ENCODE measurements at places on chromosomes 3 and 15.

DNA sequence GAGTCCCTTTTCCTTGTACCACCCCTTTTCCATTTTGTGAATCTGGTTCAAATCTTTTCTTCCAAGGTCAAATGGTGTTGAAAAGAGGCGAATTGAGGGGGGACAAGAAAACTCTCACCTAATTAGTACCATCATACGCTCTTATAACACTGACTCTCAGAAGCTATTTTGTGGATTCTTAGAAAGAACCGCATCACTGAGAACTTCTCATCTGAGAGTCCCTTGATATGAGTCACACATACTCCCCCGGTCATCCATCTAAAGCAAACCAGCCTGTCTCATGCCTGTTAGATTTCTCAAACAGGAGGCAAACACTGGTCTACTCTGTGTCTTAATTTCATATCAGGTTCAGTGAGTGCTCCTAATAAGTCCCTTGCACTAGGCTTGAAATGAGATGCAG lies 76.5 kb upstream of the SPRED1 start:
- DNase-seq, result no peak

DNA sequence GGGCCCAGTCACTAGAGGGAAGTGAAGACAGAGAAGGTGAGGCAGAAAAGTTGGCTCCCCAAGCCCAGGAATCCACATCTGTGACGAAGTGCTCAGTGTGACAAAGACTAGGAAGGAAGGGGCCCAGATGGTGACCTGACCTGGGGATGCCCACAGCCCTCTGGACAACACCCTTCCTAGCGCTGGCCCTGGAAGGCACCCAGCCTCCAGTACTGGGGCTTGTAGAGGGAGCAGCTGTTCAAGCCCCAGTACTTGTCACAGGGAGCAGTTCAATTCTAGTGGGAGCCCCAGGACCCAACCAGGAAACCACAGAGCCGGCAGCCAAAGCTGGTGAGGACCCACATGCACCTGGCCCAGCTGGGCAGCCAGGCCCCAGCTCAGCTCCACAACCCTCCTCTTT lies 190.8 kb downstream of the XXYLT1 start:
- no peak for DNase-seq

GRCh38 chr3:128067489-128067888 lies 15.3 kb downstream of the SEC61A1 start:
- no peak for DNase-seq

DNA sequence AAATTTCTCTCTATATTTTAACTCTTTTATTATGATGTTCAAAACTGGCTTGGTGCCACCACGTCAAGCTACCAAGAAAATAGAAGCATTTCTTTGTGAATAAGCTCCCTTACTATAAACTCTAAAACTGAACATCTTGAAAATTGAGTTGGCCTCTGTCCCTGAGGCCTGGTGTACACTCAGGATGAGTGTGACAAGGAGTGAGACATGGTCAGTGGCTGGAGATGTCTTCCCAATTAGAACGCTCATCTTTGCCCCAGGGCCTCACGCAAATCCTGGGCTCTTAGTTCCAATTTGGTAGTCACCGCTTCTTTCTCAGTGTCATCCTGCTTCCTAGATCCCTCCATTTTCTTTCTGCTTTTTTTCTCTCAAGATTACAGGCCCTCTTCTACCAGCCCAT lies 26.2 kb downstream of the SLC2A2 start:
- no peak for DNase-seq

DNA sequence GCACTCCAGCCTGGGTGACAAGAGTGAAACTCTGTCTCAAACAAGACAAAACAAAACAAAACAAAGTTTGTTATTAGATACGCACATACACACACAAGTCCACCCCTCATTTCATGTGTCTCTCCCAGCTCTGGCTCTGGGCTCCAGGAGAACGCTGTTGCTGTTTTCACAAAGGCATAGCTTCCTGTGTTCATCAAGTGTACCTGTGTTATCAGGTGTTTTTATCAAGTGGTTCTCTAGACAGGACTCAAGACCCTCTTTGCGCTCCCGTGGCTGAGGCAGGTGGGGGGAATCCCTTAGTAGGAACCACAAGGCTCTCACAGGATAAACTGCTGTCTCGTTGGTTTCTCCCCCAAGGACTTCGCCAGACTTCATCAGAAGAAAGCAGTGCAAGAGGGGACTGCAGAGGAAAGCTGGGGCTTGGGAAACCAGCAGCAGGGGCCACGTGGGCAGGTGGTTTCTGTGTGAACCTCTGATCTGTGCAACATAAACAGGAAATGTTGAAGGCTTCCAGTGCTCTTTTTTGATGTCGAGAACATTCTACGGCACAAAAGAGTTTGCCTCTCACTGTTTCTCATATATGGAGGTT lies 6.9 kb upstream of the PPP1R2 start:
- no peak for DNase-seq

DNA sequence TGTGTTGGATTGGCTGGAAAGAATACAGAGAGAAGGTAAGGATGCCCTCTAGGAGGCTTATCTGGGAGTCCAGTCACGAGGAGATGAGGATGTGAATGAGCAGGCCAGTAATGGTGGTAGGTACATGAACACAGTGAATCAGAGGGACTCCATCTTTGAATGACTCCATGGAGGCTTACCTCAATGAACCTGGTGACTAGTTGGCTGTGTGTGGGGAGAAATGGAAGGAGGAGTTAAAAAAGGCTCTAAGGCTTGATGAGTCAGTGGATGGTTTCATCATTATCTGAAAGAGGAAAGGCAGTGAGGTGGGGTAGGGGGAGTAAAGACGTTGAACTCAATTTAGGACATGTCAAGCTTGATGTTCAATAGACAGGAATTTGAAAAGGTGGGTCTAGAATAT lies 61.1 kb downstream of the KCNAB1 start:
- no peak for DNase-seq

GRCh38 chr15:57109005-57109404 lies 190.6 kb downstream of the TCF12 start:
- no peak for DNase-seq

GRCh38 chr3:111498022-111498421 lies 44.0 kb upstream of the CD96 start:
- no peak for DNase-seq

GRCh38 chr3:94081884-94082283 lies 19.0 kb downstream of the NSUN3 start:
- DNase-seq, result no peak

- DNase-seq, result no peak
These were observed 1.0 kb downstream of the SPTBN5 start for GRCh38 chr15:41892621-41893421.

DNA sequence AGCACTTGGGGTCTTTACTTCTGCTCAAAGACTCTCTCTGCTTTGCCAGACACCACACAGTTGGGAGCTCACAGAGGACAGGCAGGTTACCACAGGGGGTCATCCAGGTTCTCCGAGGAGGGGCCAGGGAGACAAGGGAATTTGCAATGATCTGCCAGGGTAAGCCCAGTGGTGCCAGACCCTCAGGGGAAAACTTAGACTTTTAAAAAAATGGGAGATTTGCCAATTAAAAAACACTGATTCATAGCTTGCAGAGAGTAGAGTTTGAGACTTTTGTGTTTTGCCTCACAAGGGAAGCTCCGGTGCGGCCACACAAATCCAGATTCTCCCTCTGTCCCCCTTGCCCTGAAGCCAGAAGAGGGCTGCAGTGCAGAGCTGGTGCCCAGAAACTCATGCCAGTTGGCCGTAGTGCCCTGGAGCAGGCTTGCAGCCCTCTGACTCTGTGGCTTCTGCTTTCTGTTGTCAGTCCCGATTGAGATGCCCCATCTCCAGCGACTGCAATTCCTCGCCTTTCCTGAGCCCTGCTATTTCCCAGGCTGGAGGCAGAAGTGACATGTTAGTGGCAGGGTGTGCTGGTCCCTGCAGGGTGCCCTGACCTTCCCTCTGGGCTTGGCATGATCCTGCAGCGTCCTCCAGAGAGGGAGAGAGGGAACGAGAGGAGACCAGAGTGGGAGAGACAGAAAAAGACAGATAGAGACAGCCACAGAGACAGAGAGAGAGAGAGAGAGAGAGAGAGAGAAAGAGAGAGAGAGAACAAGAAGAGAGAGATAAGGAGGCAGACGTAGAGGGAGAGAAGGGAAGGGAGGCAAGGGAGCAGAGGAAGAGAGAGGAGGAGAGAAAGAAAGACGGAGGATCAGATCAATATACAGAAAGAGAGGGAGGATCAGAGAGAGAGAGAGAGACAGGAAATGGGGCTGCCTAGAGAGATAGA lies 46.0 kb downstream of the RHCG start:
- no peak for DNase-seq

DNA sequence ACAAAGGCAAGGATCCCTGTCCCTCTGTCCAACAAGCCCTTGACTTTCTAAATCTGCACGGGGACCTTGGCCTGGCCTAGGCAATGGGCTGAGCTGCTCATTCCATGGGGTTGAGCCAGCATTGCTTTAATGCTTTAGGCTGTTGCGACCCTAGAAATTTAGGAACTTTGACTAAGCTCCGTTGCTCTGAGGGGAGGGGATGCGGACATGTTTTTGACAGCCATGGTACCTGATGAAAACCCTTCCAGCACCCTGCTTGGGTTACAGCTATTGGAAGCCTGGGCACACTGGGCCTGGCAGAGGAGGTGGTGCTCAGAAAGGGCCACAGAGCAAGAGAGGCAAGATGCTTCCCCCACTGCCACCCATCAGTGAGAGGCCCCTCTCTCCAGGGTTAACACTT lies 37.1 kb downstream of the SYNM start:
- no peak for DNase-seq

GRCh38 chr3:13108861-13109260 lies 35.6 kb upstream of the IQSEC1 start:
- no peak for DNase-seq

GRCh38 chr15:93671387-93671943 lies 559.9 kb upstream of the MCTP2 start:
- DNase-seq, result no peak

DNA sequence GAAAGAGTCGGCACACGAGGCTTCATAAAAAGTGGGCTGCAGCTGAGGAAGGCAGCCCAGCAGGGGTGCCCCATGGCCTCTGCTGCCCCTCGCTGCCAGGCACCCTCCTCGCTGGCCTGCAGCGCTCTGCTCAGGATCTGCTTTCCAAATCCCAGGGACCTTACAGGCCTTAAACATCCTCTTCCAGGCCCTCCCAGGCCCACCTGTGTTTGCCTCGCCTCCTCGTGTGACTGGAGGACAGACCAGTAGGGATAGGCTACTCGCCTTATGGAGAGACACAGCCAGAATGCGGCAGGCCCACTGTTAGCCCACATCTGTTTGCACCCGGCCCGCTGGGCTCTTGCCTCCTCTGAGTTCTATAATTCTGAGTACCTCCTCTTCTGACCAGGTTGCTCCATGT lies 124.5 kb upstream of the PLXNA1 start:
- no peak for DNase-seq

DNA sequence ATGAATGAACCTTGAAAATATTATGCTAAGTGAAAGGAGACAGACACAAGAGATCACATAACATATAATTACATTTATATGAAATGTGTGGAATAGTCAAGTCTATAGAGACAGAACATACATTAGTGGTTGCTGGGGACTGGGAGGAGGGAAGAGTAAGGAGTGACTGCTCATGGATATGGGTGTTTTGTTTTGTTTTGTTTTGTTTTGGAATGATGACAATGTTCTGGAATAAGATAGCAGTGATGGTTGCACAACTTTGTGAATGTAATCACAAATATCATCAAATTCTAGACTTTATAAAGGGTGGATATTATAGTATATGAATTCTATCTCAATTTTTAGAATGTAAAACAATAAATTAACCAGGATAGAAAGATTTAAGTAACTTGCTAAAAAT lies 57.4 kb upstream of the PHLDB2 start:
- DNase-seq, result no peak

All from hematopoietic multipotent progenitor cell treated with erythropoietin and hydrocortisone succinate and interleukin-3 and kit ligand, for 8 days (in vitro differentiated cells).